ENCODE measurements at places on chromosomes 13 and 19.

DNA sequence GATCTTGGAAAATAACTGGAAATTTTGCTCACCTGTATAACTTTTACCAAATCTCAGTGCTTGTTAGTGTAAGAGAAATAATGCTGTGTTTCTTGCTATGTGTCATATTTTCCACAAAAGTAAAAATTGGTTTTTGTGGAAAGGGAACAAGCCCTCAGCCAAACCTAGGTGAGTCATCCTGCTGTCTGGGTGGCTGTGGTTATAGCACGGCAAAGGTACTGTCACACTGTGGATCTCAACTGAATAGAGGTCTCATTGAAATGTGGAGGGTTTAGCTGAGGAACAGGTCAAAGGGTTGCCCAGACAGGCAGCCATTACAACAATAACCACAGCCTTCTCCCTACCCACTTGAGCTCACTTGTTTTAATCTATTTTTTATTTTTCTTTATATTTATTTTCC is 338.8 kb upstream of the DACH1 start:
- DNase-seq = no peak

DNA sequence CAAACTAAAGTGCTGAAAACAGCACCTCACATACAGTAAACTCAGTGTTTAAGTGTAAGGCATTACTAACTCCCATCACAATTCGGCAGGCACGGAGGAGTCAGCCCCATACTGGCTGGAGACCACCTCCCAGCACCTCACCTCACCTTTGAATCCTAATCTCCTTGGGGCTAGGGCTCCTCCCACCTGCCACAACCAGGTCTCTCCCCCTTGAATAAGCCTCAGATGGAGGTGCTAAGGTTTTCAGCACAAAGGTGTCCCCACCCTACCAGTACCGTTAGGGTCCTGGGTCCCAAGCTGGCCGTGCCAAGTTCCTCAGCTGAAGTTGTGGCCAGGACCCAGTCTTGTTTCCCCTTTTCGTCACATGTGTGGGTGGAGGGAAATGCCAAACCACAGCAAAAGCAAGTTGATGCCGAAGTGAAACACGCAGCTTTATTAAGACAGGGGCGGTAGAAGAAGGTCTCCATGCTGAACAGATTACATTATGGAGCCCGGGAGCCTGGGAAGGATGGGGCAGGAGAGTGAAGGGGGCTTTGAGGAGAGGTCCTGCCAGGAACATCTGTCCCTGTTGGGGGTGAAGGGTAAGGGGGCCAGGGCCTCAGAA is at the start of gene IGFLR1:
Gene IGFLR1 (minus strand): TSS at position 332 of the 604 bp plus-strand sequence. CDS start 1,272 bp downstream, outside the sequence.
- peak; percentile 39 for DNase-seq

DNA sequence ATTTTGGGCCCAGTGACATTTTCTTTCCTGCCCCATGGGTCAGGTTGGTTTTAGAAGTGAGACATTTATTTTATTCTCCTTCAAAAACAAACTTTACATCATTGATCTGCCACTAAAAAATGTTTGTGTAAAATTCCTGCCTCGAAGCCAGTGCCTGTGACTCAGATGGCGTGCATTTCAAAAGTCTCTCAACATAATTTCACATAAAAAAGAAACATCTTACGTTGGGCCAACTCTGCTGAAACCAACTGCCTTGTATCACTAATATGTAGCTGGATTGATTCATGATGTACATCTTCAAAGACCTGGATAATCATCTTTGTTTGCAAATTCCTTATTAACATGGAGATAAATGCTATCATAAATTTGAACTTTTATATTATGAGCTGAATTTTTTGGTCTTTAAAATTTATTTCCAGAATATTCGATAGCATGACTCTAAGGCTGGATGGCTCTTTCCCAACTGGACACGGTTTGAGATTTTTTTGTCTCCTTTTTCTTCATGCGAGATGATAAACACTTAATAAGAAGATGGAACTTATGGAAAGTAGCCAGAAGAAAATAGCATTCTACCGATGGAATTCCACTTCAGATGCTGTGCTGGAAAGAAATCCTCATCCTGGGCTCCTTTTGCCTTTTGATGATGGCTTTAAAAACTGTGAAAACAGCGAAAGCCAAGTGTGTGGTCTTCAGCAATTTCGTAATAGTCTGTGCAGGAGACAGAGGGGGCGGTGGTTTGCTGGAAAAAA is 420.5 kb downstream of the FGF9 start:
- DNase-seq = no peak

DNA sequence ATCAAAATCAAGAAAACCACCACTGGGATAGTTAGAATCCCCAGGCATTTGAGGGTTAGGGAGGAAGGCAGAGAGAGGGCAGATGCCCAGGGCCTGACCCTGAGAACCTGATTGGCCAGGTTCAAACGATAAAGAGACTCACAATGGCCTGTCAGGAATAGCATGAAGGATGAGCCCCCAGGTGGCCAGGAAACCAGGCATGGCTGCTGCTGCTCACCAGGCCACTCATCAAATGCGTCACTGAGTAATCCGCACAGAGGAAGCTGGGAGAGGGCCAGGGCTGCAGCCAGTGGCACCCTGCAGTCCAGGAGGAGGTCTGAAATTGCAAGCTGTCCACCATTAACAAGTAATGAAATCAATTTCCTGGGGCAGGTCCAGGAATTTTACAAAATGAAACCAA is 111.3 kb downstream of the KATNAL1 start:
- no peak for DNase-seq

GRCh38 chr13:65584126-65584525 is 1646.0 kb downstream of the PCDH9 start:
- DNase-seq = no peak

DNA sequence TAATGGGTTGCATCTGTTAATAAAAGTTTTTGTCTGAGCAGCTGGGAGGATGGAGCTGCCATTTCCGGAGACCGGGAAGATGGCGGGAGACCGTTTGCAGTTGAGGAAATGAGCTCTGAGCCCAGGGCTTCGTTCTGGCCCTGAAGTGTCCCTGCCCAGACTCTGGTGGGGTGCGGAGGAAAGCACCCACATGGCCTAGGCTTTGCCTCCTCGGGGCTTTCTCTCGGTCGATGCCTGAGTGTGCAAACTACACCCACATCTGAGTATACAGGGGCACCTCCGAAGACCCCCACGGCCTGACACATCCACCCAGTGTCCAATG is 15.6 kb upstream of the NANOS3 start:
- DNase-seq = no peak

GRCh38 chr19:51477344-51477743 is 995 bp upstream of the CEACAM18 start:
- no peak for DNase-seq

GRCh38 chr19:10812196-10812595 is 23.8 kb downstream of the TMED1 start:
- DNase-seq = no peak

- DNase-seq = no peak
These were observed 3.7 kb upstream of the SIN3B start for GRCh38 chr19:16825312-16826052.

GRCh38 chr13:94122300-94122915 is 357.1 kb downstream of the DCT start:
- no peak for DNase-seq

GRCh38 chr13:87052731-87053130 is 618.4 kb upstream of the SLITRK5 start:
- no peak for DNase-seq

GRCh38 chr13:59665732-59666131 is 498.0 kb downstream of the DIAPH3 start:
- DNase-seq = no peak

DNA sequence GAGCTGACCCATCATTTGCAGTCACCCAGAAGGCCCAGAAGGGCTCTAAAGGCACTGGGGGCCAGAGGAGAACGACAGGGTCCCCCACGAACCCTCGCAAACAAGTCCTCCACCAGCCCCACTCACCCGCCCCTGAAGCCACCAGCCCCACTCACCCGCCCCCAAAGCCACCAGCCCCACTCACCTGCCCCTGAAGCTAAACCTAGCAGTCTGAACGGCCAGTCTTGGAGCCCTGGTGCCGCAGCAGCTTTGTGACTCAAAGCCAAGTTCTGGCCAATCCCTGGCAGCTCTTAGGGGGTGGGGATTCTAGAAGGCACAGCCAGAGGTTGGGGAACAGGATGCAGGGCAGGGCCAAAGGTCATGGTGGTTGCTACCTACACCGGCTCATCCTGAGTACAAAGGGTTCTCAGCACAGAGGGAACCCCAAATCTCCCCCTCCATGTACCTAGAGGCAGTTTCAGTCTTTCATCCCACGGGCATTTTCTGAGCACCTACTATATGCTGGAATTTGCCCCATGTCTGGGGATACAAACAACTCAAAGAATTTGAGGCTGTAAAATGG is at the start of gene IQCN:
Gene IQCN (minus strand): TSS at position 234 of the 562 bp plus-strand sequence. CDS start 4,974 bp downstream, outside the sequence.
- no peak for DNase-seq

GRCh38 chr13:22461854-22462490 is 718.8 kb upstream of the SGCG start:
- DNase-seq = no peak

DNA sequence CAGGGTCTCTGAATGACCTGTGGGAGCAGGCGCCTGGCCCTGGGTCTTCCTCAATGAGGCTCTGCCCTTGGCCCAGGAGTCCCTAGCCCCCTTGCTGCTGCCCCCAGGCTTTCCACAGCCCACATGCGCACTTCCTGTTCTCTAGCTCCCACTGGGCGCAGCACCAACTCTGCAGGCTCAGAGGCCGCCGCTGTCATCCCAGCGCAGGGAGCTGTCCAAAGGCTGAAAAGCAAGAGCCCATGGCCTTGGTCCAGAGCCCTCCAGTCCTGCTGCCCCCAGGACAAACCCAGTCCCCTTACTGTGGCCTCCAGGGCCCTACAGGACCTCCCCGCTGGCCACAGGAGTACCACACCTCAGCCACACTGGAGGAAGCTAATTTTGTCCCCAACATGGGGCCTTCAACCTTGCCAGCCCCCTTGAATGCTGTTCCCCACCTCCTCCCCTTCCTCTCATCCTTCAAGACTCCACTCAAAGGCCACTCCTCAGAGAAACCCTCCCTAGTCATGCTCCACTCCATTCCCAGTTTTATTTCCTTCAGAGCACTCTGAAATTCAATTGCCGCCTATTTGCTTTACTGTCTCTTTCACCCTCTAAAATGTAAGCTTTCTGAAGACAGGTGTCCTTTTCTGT is 8.0 kb upstream of the POU2F2 start:
- DNase-seq = no peak

GRCh38 chr13:94280349-94280748 is 199.1 kb downstream of the DCT start:
- no peak for DNase-seq

GRCh38 chr19:49359851-49360820 is 2.1 kb downstream of the TEAD2 start:
- DNase-seq = no peak

DNA sequence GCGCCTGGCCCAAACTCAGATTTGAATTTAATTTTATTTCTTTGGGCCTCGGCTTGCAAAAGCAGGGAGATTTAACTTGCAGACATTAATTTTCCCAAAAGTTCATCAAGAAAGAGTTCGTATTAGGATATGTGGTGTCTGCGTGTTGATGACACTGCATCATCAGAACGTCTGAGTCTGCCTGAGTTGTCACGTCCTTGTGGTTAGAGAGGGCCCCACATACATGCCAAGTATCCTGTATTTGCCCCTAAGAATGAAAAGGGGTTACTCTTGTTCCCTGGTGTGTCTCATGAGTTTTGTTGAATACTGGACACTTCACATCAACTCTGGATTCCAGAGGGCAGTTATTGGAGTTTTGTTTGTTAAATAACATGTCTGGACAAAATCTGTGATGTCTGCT is 5.6 kb upstream of the TEX29 start:
- no peak for DNase-seq

DNA sequence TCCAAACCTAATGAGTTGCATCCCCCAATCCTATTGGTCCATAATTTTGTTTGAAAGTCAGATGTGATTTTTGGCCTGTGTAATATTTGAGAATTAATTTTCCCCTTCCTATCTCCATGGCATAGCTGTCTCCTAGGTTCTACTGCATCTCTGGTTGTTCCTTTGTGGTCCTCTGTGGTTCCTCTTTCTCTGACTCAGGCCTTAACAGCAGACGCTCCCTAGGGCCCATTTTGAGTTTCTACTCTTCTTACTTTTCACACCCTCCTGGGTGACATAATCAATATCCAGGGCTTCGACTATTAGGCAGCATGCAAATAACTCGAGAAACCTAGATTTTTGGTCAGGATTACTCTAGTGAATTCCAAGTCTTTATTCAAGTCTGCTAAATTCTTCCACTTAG is 160.7 kb downstream of the RFC3 start:
- no peak for DNase-seq

GRCh38 chr19:5305163-5305562 is 35.4 kb downstream of the PTPRS start:
- DNase-seq = no peak

DNA sequence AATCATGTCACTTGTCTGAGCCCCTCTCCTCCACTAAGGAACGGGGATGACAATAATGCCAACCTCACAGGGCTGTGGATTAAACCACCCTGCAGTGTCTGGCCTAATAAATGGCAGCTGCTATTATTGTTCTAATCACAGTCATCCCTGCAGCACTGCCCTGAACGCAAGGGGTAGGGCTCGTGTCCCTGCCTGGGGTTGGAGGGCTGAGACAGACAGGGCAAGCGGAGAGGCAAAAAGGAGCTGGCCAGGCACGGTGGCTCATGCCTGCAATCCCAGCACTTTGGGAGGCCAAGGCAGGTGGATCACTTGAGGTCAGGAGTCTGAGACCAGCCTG is 10.2 kb upstream of the KPTN start:
- DNase-seq = no peak

DNA sequence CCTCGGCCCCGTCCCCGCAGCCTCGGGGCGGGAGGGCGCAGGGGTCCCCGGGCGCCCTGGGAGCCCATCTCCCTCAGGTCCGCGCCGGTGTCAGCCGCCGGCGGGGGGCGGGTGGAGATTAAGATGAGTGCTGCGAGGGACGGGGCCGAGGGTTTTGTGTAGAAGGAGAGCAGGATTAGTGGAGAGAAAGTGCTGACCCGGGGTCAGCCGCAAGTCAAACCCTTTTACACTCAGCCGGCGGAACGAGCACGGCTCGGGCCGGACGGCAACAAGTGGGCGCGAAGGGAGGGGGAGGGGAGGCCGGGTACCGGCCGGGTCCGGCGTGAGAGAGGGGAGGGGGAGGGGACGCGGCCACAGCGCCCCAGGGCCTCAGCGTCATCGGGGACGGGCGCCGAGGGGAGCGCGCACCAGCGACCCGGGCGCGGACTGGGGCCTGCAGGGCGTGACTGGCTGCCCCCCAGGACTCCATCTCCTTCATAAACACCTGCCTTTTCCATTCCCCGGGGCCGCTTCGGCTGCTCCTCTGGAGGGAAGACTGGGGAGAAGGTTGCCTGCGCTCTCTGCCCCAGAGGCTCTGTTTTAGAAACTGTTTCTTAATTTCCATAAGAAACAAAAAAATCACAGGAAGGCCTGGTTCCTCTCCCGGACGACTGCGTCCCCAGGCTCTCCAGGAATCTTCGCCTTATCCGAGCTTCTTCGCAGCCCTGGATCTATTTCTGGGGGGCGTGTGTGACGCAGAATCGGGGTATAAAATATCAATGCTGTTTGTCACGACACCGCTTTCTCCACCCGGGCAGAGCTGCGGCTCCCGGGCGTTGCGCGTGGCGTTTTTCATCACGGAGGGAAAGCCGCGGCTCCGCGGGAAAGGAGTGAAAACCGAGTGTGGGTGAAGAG is 6.5 kb downstream of the SOX1 start:
- DNase-seq = no peak

Measured in T-helper 1 cell (primary cell).